G401 (cell line): ENCODE measurements at places on chromosomes 6 and 20. TPM values are rescaled to one million over a fixed set of nuclear protein-coding genes. Genes with fewer than 3 reads are reported as not detected.

MAFB gene
- total RNA-seq = 0.31 and 1.0 TPM in 2 replicates

SNAP91 gene
- not detected in 2 replicates for total RNA-seq

SIM1 gene
- 0.03 TPM in 1 of 2 replicates, not detected in the other for total RNA-seq

HLA-F gene
- total RNA-seq = not detected in 2 replicates

- DNase-seq = no peak
Observed at GRCh38 chr20:64113796-64114355, 6.5 kb upstream of the NPBWR2 start.

GRCh38 chr6:8434727-8435092 is 635 bp downstream of the SLC35B3 start:
- DNase-seq = no peak

DNA sequence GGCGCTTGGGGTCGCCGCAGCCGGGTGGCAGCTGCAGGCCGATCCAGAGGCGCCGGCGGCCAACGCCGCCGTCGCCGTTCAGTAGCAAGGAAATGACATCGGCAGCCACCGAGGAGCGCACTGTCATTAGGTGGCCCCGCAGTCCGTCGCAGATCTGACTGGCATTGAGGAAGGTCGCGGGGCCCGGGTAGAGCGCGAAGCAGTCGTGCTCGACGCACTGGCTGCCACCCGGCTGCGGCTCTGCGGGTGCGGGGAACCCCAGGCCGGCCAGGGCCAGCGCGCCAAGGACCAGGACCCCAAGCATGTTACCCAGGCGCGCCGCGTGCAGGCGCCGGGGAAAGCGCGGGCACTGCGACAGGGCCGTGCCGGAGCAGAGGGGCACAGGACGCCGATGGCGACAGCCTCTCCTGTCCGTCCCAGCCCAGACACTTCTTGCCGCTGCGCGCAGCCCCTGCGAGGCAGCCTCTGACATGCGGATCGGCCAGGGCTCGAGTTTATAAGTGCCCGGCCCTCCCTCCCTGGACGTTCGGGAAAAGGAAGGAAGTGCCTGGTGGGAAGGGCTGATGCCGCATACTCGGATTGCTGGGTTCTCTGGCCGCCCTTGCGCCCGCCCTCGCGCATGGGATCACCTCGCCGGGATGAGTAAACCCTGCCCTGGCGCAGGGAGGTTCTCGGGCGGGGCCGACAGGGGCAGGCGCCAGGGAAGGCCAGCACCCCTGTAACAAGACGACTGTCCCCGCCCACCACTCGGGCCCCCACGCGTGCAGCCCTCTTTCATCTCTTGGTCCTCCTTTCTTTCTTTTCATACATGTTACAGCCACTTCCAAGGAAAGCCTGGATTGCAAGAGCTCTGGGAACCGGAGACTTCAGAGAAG is at the start of gene THBD:
Gene THBD, minus strand, starts transcription at position 472 of the 875 bp plus-strand sequence. Its CDS starts 168 bp downstream, at position 304.
- DNase-seq = no peak

- DNase-seq = no peak
Observed at GRCh38 chr20:2838170-2838797, 2.2 kb downstream of the PCED1A start.

- DNase-seq = no peak
Observed at GRCh38 chr20:35339007-35339406, 46.8 kb upstream of the FAM83C start.

- DNase-seq = no peak
Observed at GRCh38 chr6:135703621-135704020, 147.9 kb upstream of the PDE7B start.

- DNase-seq = no peak
Observed at GRCh38 chr6:167087857-167088354, 35.0 kb upstream of the CCR6 start.

GRCh38 chr6:112311950-112312547 is 35.1 kb upstream of the RFPL4B start:
- peak; percentile 11 for DNase-seq

- DNase-seq = no peak
Observed at GRCh38 chr6:4466769-4467480, 309.3 kb upstream of the CDYL start.

DNA sequence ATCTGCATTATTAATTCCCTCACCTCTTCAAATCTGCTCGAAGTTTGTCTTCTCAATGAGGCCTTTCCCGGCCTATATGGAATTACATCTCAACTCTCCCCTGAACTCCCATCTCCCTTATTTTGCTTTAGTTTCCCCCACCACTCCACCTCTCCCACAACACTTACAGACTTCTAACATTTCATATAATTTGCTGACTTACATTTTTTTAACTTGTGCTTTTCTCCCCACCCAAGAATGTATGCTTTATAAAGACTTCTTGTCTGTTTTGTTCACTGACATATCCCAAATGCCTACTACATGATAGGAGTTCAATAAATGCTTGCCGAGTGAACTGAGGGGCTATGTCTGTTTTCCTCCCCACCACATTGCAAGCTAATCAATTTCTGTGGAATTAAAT is 3.9 kb upstream of the MARCKS start:
- DNase-seq = no peak

- no peak for DNase-seq
Observed at GRCh38 chr6:90397047-90397446, 100.4 kb upstream of the BACH2 start.
